ENCODE measurements at places on chromosomes 12 and 14.

GRCh38 chr14:56120091-56120691 is 2.0 kb downstream of the PELI2 start:
- peak; percentile 46 for DNase-seq

- DNase-seq: peak; percentile 53
These were observed 7.2 kb downstream of the LGALS3 start for GRCh38 chr14:55136241-55136640.

DNA sequence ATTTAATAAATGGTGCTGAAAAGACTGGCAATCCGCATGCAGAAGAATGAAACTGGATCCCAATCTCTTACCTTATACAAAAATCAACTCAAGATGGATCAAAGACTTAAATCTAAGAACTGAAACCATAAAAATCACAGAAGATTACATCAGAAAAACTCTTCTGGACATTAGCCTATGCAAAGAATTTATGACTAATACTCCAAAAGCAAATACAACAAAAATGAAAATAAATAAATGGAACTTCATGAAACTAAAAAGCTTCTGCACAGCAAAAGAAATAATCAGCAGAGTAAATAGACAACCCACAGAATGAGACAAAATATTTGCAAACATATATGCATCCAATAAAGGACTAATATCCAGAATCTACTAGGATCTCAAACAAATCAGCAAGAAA is 14.3 kb upstream of the CLEC1A start:
- DNase-seq: peak; percentile 5

DNA sequence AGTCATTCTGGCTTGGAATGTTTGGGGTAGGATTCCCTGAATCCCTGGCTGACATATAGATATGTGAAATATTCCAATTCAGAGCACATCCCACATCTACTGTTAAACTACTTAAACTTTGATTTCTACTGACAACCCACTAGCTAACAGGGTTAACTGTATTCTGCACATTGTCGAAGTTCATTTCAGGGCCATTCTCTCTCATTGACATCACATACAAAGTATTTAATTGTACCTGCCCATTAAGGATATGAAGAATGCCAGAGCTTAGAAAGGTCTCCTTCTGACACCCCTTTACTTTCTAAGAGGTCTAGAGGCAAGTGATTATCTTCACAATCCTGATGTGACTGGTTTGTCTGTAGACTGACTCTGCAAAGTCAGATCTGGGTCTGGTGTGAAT is 2.8 kb upstream of the DCN start:
- DNase-seq: peak; percentile 52

GRCh38 chr12:120376009-120376408 is 7.0 kb upstream of the MSI1 start:
- no peak for DNase-seq

- DNase-seq: no peak
These were observed 264.0 kb upstream of the PLEKHG7 start for GRCh38 chr12:92438641-92439419.

GRCh38 chr14:33946679-33947476 is 4.0 kb downstream of the EGLN3 start:
- DNase-seq: no peak

DNA sequence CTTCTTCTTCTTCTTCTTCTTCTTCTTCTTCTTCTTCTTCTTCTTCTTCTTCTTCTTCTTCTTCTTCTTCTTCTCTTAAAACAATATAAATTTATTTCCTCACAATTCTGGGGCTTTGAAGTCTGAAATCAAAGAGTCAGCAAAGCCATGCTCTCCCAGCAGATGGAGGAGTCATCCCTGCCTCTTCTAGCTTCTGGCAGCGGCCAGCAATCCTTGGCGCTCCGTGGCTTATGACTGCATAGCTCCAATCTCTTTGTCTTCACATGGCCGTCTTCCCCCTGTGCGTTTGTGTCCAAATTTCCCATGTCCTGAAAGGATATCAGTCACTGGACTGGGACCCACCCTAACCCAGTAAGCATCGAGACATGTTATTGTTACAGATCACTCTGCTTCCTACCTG is 22.9 kb downstream of the KCNA1 start:
- no peak for DNase-seq

DNA sequence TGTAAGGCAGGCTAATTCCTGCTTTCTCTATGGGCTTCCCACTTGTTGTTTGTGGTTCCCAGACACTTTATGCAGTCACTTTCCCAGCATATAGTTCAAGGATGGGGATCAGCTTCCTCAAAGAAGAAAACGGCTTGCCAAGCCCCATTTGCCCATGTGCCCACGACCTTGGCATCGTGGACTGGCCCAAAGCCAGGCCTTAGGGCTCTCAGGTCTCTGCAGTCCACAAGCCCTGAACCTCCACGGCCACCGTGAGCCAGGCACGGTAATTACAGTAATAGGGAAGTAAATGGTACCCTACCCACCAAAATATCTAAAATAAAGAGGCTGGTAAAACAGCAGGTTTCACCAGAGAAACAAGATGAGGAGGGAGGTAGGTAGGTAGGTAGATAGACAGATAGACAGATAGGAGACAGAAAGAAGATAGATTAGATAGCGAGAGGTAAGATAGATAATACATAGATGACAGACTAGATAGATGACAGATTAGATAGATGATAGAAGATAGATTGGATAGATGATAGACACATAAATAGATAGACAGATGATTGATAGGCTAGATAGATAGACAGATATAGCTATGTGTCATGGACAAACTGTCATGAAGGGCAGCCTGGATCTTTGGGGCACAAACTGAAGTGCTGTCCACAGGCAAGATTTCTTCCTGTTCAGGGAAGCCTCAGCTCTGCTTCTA is 163.1 kb downstream of the SLC15A4 start:
- DNase-seq: no peak

DNA sequence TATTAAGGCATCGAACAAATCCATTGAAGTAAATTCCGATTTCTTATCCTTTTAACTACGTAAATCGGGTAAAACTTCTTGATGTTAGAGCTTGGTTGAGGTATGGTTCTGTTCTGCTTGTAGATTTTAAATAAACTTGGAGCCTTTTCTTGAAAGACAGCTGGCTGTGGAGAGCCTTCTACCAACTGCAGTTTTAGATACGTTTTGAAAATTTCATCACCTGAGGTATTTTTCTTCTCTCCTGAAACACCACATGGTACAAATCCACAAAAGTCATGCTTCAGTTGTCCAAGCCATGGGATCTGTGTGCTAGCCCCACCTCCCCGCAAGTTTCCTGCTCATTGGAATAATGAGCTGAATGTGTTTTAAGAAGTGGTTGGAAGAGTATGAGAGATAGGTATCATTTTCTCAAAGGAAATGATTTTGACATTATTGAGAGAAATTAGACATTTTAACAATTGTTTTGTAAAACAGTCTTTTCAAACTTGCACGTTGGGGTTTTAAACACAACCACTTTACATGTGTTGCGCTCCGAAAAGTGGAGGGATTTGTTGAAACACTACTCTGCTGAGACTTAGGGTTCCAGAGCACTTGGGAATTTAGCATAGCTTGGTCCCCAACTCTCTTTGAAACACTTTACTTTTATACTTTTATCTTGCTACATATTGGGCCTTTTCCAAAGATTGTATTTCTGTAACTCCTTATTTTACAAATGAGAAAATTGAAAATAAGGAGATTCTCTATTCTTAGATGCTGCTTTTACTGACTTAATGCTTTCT is 1.4 kb downstream of the PPM1A start:
- no peak for DNase-seq

DNA sequence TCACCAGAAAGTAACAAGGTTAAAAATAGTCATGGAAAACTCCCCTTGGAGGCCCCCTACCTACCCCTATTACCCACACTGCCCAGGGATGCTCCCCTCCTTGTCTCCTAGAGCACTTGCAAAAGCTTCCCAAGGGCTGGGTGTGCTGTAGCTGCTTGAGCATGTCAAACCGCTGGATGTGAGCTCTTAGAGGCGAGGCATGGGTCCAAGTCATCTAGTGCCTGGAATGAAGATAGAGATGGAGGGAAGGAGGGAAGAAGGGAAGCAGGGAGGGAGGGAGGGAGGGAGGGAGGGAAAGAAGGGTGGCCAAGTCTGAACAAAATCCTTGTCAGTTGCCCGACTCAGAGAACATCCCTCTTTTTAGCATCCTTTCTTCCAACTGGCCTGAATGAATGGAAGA is 43.1 kb downstream of the LTBP2 start:
- peak; percentile 69 for DNase-seq

DNA sequence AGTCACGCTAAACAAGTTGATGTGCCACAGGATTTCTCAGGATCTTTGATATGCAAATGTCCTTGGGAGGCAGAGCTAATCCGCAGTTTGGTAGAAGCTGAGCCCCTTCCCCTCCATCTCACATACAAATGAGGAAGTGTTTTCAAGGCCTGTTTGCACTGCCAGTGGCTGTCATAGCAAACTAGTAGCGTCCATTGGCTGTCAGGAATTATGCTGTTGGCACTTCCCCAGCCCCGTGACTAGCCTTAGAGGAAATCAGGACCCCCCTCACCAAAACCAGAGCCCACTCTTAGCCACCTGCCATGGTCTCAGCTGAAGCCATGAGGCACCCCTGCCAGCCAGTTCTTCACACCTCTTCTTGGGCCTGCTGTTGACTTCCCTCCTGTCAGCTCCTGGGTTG is 253.9 kb downstream of the CACNA1C start:
- DNase-seq: no peak

DNA sequence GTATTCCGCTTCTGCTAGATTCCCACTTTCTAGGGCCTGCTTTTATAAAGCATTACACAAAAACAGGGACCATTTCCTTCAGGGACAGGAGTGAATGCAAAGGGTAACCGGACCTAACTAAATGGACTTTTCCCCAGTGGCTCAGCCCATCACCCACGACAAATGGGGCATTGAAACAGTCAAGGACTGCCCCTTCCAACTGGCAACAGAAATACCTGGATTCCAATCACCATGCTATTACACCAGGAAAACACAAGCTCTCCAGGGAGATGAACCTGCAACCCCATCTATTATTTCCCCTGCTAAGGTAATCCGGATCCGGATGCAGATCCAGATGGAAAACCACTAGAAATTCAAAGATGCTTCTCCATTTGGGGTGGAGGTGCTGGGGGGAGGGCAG is 1.0 kb downstream of the MPHOSPH9 start:
- DNase-seq: no peak

Measured in fibroblast of skin of scalp (primary cell).